Osteocyte (in vitro differentiated cells): ENCODE measurements at places on chromosomes 12 and 14. TPM values are rescaled to one million over a fixed set of nuclear protein-coding genes. Genes with fewer than 3 reads are reported as not detected.
A peak's percentile ranks its signal among the peaks of the same experiment; 100 is the strongest.

DNA sequence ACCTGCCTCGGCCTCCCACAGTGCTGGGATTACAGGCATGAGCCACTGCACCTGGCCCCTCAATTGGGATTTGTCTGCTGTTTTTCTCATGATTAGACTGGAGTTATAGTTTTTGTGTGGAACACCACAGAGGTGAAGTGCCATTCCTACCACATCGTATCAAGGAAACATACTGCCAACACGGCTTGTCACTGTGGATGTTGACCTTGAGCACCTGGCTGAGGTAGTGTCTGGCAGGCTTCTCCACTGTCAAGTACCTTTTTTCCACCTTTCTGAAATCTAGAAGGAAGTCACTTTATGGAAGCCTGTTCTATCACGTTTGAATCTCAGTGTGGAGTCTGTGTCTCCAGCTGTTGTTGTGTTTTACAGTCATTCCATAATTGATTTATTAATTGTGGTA lies 21.4 kb upstream of the SEL1L start:
- DNase-seq: no peak

DNA sequence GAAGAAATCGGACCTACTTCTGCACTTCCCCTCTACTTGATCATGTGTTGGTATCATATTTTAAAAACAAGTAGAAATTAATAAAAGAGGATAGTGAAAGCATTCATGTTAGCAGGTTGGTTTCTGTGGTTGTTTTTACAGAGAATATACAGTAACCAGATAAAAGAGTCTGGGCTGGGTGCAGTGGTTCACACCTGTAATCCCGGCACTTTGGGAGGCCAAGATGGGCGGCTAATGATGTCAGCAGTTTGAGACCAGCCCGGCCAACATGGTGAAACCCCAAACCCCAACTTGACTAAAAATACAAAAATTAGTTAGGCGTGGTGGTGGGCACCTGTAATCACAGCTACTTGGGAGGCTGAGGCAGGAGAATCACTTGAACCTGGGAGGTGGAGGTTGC lies 55.9 kb downstream of the LRP6 start:
- no peak for DNase-seq

DNA sequence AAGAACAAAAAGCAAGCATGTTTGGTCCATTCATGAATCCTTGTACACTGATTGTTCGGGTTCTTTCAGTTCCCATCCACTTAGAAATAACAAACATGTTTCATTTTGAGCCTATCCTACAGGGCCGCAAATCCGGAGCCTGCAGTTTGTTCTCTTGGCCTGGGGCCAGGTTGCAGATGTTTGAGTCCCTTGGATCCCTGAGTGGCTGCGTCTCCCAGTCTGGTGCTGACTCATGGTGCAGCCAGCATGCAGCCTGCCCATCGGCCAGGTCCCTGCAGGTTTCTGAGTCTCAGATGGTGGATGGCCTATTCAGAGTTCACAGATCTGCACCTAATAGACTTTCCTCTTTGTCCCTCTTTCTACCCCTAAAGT lies 1.9 kb upstream of the DYNC1H1 start:
- DNase-seq: peak; percentile 92

- DNase-seq: no peak
These were observed 379.4 kb downstream of the RPS29 start for GRCh38 chr14:49206828-49207227.

DNA sequence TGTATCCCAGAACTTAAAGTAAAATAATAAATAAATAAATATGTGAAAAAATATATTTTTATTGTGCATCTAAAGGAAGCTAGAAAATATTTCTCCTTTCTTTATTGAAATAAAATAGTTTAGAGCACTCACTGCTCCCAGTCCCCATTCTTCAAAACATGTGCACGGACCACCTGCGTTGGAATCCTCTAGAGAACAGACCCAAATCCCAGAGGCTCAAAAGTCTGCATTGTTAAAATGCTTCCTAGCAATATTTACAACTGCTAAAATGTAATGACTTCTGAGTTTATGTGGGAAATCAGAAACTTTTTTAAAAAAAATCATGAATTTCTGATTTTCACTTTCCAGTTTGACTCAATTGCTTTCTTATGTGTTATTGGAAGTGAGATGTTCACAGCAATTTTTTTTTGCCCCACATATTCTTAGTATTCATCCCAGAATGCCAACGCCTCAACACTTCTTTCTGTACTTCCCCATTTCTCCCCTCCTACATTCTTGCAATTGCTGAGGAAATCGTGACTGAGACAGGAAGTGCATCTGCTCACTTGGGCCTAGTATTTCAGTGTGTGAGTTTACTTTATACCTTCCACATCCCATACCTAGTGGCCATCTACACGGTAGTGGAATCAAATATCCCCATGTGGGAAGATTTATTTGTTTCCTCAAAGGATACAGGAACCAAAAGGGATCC lies 116.0 kb upstream of the FLRT2 start:
- DNase-seq: no peak

GRCh38 chr12:14782756-14783155 lies 20.5 kb downstream of the WBP11 start:
- no peak for DNase-seq

- peak; percentile 91 for DNase-seq
These were observed 31.9 kb upstream of the ZFP36L1 start for GRCh38 chr14:68824517-68825347.

DNA sequence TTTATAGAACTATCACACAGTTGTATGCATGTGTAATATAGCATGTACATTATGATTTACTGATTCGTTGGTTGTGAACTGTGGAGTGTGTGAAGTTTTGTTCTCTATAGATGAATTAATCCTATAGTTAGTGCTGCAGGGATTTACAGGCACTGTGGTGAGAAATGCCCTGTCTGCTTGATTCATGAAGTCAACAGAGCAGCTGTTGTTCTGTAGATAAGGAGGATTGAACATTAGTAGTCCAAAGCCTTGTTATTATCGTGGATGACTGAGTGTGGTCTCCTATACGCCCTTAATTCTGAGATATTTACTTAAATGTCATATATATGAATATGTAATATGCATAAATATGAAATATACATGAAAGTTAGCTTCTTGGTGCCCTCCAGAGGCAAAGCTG lies 98.3 kb downstream of the DNAH10 start:
- no peak for DNase-seq

- DNase-seq: no peak
These were observed 201.6 kb upstream of the TMEM260 start for GRCh38 chr14:56378046-56378445.

DNA sequence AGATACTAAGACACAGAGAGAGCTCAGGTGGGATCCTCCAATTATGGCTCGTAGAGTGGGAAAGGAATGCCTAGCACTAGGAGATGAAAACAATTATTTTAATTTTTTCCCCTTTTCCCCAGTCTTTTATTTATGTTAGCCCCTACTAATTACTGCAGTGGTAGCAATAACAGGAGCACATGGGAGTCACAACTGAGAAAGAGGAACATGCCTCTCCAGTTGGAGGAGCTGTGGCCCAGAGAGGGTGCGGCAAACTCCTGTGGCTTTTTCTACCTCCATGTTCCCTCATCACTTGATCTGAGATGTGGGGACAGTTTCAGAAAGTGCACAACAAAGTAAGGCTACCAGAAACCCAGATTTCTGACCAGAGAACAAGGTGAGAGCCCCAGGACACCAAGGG lies 25.9 kb upstream of the POC1B start:
- no peak for DNase-seq

GRCh38 chr12:93223440-93224426 lies 154.0 kb upstream of the NUDT4 start:
- no peak for DNase-seq

DNA sequence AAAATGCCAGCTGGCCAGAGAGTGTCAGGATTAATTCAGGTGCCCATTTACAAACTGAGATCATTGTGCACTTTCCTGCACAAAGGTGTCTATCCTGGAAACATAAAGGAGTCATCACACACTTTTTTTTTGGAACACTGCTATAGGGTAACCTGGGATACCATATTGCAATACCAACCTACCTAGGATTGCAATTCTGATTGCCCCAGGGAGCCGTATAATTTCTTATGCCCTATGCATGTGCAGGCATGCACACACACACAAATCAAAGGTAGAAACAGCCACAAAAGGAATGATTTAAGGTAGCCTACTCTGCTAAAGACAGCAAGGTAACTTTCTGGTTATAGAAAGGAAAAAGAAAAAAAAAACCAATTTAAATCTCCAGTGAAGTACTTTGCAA lies 285.3 kb upstream of the KITLG start:
- DNase-seq: no peak

- DNase-seq: no peak
These were observed 78.0 kb downstream of the NOC4L start for GRCh38 chr12:132222096-132222807.

DNA sequence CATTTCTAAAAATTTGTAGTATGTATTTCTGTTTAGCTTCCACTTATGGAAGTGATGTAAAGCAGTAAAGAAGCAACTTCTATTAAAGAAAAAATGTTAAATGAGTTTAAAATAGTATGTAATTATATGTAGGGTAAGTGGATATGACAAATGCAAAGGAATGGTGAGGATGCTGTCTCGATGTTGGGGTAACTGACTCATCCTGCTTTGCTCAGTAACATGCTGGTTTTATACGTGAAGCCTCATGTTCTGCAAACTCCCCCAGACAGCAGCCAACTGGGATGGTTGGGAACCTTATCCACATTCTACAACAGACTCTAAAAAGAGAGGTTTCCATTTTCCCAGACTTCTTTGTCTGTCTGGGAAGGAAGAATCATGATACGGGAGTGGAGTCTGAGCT lies 1006.4 kb upstream of the TMEM132C start:
- no peak for DNase-seq

DNA sequence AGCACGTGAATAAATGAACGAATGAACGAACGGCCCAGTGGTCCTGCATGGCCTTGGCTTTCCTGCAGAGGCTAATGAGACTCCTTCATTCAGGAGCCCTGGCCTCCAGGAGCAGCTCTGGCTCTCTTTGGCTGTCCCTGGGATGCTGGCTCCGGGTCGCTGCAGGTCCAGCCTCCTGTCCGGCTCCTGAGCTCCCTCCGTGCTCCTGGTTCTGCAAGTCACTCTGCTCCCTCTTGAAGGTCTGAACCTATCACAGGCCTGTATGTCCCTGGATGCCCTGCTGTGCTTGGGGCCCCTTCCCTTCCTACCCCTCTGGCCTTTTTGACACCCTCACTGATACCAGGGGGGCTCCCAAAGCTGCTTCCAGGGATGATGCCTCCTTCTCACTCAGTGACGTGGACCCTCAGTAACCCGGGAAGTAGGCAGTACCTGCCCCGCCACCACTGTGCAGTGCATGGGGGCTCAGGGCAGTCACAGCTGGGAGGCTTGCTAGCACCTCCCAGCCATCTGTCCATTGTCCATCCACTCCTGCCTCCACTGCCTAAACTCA lies 133.7 kb upstream of the C14orf180 start:
- peak; percentile 80 for DNase-seq

The SOAT2 gene
- total RNA-seq: not detected in 2 replicates

The ASCL1 gene
- not detected in 2 replicates for total RNA-seq

The PLD4 gene
- 0.05 and 0.18 TPM in 2 replicates for total RNA-seq

The OR11H12 gene
- total RNA-seq: not detected in 2 replicates

The RNF212B gene
- total RNA-seq: not detected in 2 replicates

The SMOC1 gene
- 1.4 and 2.0 TPM in 2 replicates for total RNA-seq

The DNAH10 gene
- 0.16 and 0.29 TPM in 2 replicates for total RNA-seq

The IRF9 gene
- 58.9 and 62.5 TPM in 2 replicates for total RNA-seq

The TMBIM6 gene
- 385 TPM in 2 replicates for total RNA-seq

The ERBB3 gene
- 0.97 and 1.2 TPM in 2 replicates for total RNA-seq

The IRAK3 gene
- 0.21 and 0.32 TPM in 2 replicates for total RNA-seq

The P2RX2 gene
- total RNA-seq: not detected in 2 replicates

The PPP1R1A gene
- total RNA-seq: not detected in 2 replicates
